Upper lobe of left lung (tissue), 6 donors: ENCODE measurements at places on chromosomes 1 and 21.
A peak's percentile ranks its signal among the peaks of the same experiment; 100 is the strongest.

- no peak for DNase-seq
- H3K4me3 ChIP-seq: no peak overlapping the region
- no peaks in the 10 kb centered on the region for H3K4me1 ChIP-seq
- H3K27ac ChIP-seq: no peak overlapping the region
- no peaks in the 10 kb centered on the region for H3K36me3 ChIP-seq
These were observed 1059.5 kb upstream of the ADGRL4 start for GRCh38 chr1:80066060-80066459.

GRCh38 chr21:34086887-34087306, 13.5 kb downstream of the MRPS6 start:
- no peaks in the 10 kb centered on the region for H3K36me3 ChIP-seq
- DNase-seq: no peak
- H3K4me1 ChIP-seq: peaks cover 8% of the 10 kb centered on the region
- H3K27me3 ChIP-seq: no peaks in the 10 kb centered on the region
- H3K4me3 ChIP-seq: no peak overlapping the region

GRCh38 chr21:33969581-33969980, 54.0 kb upstream of the ATP5PO start:
- H3K36me3 ChIP-seq: no peaks in the 10 kb centered on the region
- no peaks in the 10 kb centered on the region for H3K4me1 ChIP-seq
- no peak overlapping the region for H3K27ac ChIP-seq
- no peaks in the 10 kb centered on the region for H3K27me3 ChIP-seq
- no peak overlapping the region for H3K4me3 ChIP-seq

DNA sequence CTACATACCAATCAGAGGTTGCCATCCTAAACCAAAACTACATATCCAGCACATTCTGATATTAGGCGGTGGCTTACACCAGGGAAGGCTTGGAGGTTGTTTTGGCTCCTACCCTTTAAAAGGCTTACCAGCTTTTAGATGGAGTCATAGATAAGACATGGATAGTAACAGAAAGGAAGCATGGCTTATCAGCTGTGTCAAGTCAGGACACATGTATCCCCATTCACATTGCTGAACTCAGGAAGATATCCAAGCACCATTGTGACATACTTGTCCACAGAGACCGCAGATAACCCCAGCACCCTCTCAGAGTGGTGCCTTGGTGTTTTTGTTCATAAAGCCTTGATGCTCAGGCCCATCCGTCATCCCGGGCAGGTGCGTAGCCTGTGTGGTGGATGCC, 39.7 kb downstream of the ADARB1 start:
- H3K27me3 ChIP-seq: no peaks in the 10 kb centered on the region
- H3K4me3 ChIP-seq: no peak overlapping the region
- no peak overlapping the region for H3K27ac ChIP-seq

GRCh38 chr1:208369658-208370057, 125.5 kb upstream of the PLXNA2 start:
- no peaks in the 10 kb centered on the region for H3K27me3 ChIP-seq
- no peak overlapping the region for H3K27ac ChIP-seq
- no peak for DNase-seq
- no peak overlapping the region for H3K4me3 ChIP-seq
- no peaks in the 10 kb centered on the region for H3K36me3 ChIP-seq

GRCh38 chr1:153344718-153345025, 4.0 kb downstream of the PGLYRP4 start:
- no peak overlapping the region for H3K4me3 ChIP-seq
- peak; percentile 75 for DNase-seq
- H3K36me3 ChIP-seq: no peaks in the 10 kb centered on the region

DNA sequence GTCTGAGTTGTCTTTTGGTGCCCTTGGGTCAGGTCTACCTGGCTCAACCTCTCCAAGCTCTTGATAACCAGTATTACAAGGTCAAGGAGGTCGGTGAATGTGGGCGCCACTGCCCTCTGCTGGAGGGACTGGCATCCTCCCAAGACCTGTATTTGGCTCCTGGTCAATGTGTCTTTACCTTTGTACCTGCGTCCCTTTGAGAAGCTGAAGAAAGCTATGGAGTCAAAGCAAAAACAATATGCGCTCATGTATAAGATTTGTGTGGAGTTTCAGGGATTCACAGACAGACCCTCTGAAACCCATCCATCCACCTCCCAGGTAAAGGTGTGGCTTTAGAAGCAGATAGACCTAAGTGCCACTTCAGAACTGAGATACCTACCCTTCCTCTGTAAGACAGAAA, 61.8 kb upstream of the NBL1 start:
- no peak overlapping the region for H3K27ac ChIP-seq
- H3K36me3 ChIP-seq: no peaks in the 10 kb centered on the region
- H3K4me1 ChIP-seq: no peaks in the 10 kb centered on the region
- DNase-seq: no peak

DNA sequence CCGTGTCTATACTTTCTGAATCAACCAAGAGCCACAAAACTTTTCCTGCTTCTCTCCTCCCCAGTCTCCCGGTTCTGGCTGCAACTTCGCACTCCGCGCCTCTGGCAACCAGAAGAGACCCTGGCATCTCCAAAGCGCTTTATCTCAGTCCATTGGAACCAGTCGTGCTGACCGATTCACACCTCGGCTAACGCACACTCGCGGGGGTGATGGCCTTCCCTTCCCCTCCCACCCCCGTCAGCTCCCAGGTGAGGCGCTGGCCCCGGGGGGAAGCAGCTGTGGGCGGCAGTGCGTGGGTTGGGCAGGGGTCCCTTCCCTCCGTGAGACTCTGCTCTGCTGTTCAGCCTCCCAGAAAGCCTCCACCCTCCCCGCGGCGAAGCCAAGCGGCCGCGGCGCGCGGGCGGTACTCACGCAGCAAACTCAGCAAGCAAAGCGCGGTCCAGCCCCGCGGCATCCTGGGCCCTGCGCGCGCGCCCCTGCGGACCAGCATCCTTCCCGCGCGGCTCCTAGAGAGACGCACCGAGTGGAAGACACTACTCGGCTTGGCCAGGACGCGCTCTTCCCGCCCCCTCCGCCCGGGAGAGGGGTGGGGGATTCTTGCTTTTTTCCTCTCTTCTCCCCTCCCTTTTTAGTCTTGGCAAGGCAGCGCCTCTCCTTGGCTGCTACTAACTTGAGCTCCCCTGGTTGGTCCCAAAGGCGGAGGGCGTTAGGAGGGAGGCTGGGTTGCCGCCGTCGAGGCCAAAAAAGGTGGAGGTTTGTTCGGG, at the start of gene CD34:
CD34 (minus strand) TSS at position 535 of the 764 bp plus-strand sequence; CDS start at position 490, 45 bp downstream.
- peak within 1 kb of the TSS; percentile 18 for H3K4me3 ChIP-seq
- DNase-seq: no peak
- H3K4me1 ChIP-seq: peaks cover 31% of the 10 kb centered on the region
- H3K27ac ChIP-seq: peak within 1 kb of the TSS; percentile 61

DNA sequence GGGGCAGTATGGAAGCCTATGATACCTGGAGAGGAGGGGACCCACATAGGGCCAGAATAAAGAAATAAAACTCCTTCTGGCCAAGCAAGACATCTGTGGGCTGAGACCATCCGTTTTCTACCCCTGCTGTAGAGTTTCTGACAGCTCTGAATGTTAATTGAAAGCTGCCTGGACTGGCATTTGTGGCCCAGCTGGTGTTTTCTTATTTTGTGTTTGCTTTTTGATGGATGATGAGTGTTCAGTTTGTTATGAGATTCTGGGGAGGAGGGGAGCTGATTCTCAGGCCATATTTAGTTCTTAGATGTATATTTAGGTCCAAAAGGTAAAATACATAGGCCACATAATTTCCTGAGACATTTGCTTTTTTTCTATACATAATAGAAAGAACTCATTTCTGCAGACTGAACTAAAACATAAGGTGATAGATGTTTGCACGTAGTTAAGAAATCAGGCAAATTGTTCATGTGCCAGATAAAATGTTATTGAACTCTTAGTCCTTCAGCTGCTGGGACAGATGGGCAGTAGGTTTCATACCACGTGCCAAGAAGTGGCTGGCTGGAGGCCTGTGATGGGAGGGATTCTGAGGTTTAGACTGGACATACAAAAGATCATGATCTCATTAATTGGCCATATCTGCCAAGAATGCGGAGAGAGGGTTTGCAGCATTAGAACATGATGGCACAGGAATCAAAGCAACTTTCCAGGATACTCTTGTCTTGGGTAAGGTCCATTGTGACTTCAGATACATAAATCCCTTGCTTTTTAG, 54.1 kb downstream of the DSCAM start:
- no peak overlapping the region for H3K27ac ChIP-seq
- H3K4me3 ChIP-seq: no peak overlapping the region
- no peaks in the 10 kb centered on the region for H3K4me1 ChIP-seq
- no peaks in the 10 kb centered on the region for H3K27me3 ChIP-seq
- DNase-seq: no peak
- H3K36me3 ChIP-seq: no peaks in the 10 kb centered on the region

DNA sequence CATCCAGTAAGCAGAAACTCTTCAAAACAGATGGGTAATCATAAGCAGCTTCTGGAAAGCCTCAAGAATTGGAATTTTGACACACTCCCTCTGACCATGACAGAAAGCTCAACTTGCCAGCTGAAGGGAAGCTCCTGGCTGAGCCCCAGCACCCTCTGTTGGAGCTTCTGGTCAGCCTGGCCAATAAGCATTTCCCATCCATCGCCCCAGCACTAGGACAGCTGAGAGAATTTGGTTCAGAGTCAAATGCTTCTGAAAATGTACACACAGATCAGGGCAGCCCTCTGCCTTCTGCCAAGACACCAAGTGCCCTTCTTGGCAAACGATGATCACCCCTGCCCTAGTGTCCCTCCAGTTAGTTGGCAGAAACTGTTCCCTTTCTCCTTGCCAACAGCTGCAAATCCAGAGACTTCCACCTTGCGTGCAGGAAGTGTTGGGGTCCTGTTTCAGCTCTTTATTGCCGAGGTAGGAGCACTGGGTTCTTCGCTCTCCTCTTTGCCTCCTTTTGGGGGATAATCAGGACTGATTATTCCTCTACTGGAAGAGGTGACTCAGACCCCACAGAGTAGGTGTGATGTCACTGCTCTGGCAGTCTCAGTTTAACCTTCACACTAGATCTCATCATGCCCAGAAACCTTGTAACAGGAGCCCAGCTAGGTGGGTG, 11.9 kb downstream of the PIGV start:
- peak; percentile 33 for DNase-seq
- peak overlapping the region; percentile 61 for H3K27ac ChIP-seq
- peaks cover 8% of the 10 kb centered on the region for H3K36me3 ChIP-seq
- no peaks in the 10 kb centered on the region for H3K27me3 ChIP-seq

DNA sequence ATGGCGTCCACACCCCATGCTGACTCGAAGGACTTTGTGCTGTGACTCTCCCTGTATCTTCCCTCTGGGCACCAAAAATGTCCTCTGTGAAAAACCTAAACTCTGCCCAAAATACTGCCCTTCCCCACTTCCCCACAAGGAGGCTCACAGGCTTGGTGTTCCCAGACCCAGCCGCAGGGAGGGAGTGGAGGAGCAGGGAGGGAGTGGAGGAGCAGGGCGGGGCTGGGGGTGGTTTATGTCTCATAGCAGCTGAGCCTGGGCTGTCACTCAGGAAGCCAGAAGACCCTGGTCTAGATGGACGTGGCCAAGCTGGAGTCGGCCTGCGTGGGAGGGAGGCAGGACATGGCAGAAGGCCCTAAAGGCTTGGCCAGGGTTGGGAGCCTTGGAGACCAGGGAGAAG, 461.7 kb downstream of the PTPRU start:
- H3K36me3 ChIP-seq: no peaks in the 10 kb centered on the region
- no peak overlapping the region for H3K27ac ChIP-seq
- H3K27me3 ChIP-seq: no peaks in the 10 kb centered on the region
- H3K4me3 ChIP-seq: no peak overlapping the region
- H3K4me1 ChIP-seq: peaks cover 4% of the 10 kb centered on the region

DNA sequence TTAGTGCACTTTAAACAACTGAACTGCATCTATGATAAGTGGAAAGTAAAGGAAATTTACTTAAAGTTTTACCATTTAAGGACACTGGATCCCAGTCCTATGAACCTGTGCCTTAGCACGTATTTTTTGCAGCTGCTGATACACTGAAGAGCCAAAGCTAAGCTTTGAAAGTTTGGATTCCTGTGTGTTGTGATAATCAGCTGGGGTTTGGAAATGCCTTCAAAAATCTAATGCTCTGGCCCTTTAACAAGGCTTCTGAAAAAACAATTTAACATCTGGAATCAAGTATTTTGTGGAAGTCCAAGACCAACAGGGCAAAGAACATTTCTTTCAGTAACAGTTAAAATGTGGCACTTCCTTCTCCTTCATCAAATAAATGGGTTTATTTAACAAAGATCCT, 51.8 kb downstream of the DDAH1 start:
- H3K4me3 ChIP-seq: no peak overlapping the region
- no peak overlapping the region for H3K27ac ChIP-seq
- no peaks in the 10 kb centered on the region for H3K36me3 ChIP-seq
- no peak for DNase-seq
- no peaks in the 10 kb centered on the region for H3K27me3 ChIP-seq

- H3K4me3 ChIP-seq: no peak overlapping the region
- no peak overlapping the region for H3K27ac ChIP-seq
- DNase-seq: no peak
- no peaks in the 10 kb centered on the region for H3K36me3 ChIP-seq
- H3K27me3 ChIP-seq: no peaks in the 10 kb centered on the region
- no peaks in the 10 kb centered on the region for H3K4me1 ChIP-seq
These were observed 451.2 kb downstream of the USP25 start for GRCh38 chr21:16181018-16181417.

- no peak overlapping the region for H3K4me3 ChIP-seq
- peaks cover 3% of the 10 kb centered on the region for H3K27me3 ChIP-seq
- H3K4me1 ChIP-seq: peaks cover 19% of the 10 kb centered on the region
- no peak for DNase-seq
- no peaks in the 10 kb centered on the region for H3K36me3 ChIP-seq
These were observed 1.3 kb downstream of the FNDC10 start for GRCh38 chr1:1598720-1599029.

DNA sequence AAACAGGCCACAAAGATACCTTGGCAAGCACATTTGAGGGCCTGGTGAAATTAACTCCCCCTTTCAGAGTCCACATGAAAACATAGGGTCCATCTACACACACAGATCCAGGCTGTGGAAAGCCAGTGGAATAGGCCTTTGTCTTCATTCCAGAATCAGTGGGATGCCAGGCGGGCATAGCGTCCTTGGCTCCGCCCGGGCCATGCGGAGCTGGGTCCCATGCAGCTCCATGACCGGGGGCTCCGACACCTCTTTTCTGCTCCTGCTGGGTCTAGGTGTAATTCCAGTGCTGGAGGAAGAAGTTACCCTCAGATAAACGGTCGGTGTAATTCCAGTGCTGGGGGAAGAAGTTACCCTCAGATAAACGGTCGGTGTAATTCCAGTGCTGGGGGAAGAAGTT, 63.6 kb upstream of the COL6A1 start:
- H3K4me3 ChIP-seq: no peak overlapping the region
- H3K36me3 ChIP-seq: no peaks in the 10 kb centered on the region
- DNase-seq: peak; percentile 48
- no peaks in the 10 kb centered on the region for H3K27me3 ChIP-seq
